ENCODE measurements at places on chromosomes 2 and 18.

GRCh38 chr2:203444738-203445137 lies 90.4 kb downstream of the RAPH1 start:
- no peak for DNase-seq

DNA sequence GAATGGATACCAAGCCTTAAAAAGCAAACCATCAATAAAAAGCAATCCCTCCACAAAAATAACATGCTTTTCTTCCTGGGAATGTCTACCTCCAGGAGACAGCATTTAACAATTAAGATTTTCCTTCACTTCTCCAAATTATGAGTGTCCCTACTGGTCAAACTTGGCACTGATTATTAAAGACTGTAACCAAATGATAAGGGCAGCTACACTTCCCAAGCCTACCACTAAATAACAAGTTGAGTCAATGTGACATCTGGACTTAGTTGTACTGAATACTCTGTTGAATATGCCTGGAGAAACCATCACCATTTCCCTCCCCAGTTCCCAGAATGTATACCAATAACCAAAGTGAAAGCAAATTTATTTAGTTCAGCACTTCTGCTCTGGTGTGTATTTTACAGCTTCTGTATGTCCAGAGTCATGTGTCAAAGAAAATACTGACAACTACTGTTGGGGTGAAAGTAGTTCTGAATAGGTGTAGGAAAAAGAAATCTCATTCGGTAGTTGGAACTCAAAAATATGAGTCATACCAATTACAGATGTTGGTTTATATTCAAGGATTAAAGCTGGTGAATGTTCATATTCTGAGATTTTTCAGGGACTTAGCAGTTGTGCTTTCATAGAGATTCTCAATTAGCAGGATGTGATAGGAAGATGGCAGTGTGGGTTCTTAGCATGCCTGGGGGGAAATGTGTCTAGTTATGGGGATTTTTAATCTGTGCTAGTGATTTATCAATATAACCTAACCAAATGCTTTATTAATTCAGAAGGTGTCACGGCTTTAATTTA lies 1291.6 kb upstream of the GYPC start:
- no peak for DNase-seq

DNA sequence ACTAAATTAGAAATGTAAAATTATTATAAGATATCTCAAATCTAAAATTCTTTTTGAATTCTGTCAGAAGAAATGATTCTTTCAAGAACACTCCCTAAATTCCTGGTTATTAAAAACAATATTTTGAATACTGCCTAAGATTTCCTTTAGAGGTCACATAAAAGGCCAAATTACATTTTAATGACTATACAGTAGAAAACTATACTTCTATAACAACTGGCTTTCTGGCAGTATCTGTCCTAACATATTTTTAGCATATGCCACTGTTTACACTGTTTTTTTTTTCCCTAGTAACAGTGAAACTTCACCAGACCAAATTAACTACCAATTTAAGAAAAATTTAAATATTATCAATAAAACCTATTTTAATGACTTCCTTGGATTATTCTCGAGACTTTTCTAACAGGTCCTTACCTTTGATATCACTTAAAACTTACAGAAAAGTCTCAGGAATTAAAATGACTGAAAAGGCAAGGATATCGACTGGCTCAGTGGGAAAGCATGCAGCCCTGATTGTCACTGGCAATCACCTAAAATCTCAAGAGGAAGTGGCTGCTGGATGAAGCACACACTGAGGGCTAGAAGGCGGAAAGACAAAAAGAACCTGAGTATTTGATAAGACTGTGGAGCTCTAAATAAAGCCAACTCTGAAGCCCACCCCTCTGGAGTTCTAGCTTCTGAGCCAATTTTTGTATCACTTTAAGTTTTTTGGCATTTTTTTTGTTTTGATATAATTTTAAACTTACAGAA lies 59.6 kb downstream of the SPIRE1 start:
- DNase-seq = peak; percentile 12

- DNase-seq = no peak
These were observed 69.5 kb downstream of the C1D start for GRCh38 chr2:67993329-67993728.

DNA sequence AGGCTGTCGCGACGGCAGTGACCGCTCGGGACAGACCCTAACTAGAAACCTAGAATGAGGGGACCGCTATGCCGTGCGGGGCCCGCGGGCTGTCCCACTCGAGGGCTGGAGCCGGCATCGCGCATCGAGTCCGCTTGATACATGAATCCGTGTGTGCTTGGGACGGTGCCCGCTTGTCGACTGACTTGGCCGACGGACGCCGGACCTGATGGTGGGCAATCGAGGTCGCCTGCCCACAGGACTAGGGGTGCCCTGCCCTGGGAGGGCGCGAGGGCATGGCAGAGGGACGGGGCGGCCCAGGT lies 749 bp upstream of the PTMA start:
- peak; percentile 72 for DNase-seq

DNA sequence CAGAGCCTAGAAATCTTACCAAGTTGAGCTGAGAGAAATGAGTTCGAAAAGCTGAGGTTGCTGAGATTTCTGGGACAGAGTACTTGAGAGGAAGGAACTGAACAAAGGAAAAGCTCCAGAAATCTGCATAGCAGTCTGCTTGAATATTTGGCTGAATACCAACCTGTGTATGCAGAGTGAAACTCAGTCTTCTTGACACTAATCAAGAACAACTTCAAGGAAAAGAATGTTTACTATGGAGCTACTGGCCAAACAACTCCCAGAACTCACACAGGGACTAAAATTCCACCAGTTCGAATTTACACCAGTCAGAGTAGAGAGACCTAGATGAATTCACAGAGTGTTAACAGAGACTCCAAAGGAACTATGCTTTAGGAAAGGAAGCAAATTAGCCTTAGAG lies 66.5 kb downstream of the USP37 start:
- DNase-seq = no peak

DNA sequence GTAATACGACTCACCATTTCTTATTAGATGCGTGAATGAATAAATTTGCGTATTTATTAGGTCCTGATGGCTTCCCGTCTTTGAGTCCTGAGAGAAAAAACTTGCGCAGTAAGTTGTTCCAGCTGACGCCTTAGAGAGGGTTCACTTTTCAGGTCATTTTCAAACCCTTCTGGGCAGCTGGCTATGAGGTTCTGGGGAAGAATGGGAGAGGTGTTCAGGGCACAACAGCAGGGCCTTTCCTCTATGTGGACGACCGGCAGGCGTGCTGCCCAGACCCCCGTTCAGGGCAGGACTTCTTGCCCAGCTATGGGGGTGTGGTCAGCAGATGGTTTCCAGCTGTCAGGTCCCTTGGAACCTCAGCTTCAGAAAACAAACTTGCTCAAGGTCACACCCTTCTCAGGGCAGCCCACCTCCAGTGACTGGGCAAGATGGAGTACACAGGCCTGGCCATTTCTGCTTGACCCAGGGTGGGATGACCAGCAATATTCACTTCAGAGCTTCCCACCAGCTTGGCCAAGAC lies 61.1 kb upstream of the TNP1 start:
- DNase-seq = no peak

- DNase-seq = no peak
These were observed 3.5 kb downstream of the RHOB start for GRCh38 chr2:20450201-20450999.

DNA sequence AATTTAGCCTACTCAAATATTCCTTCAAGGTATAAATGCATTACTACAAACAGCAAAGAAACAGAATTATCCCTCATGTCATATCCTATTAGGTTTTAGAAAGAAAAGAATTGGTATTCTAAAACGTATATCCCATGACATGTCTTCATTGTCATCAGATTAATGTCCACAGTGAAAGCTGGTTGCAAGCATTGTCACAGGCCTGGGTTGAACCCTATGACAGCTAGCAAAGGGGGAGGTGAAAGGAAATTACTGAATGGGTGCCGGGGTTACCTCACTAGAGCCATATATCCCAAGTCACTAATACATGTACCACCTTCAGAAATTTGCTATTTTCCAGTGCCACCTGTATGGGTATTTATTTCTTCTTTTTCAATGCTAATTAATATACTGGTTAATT lies 1630.5 kb upstream of the NXPH2 start:
- no peak for DNase-seq

DNA sequence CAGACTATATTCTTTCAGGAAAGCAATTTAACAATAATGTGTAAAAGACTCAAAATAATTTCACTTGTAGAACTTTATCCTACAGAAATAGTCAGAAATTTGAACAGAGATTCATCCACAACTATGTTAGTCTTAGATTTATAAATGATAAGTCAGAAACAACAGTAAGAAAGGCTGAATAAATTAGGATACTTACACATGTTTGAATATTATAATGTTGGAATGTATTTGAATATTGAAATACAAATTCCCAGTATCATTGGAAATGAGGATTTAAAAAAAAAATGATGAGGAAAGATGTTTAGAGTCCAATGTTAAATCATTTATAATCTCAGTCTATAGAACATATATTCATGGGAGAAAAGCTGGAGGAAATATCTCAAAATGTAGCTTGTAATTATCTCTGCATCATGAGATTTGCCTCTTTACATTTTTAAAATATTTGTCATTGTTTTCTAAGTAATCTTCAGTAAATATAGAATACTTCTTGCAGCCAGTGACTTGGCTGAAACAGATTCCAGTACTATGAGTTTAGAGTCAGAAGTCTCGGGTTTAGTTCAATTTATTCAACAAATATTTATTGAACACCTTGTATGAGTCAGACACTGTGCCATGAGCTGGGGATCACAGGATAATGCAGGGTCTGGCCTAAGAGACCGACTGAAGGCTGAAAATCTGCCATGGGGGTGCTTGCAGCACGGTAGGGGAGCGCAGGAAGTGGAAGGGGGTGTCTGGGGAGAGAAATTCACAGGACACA lies 32.3 kb downstream of the CXCR4 start:
- DNase-seq = no peak

GRCh38 chr2:106851087-106851874 lies 34.7 kb downstream of the ST6GAL2 start:
- no peak for DNase-seq

GRCh38 chr2:216352653-216353270 lies 19.5 kb downstream of the MARCHF4 start:
- DNase-seq = no peak

GRCh38 chr2:208359632-208359986 lies 47.0 kb upstream of the PTH2R start:
- peak; percentile 68 for DNase-seq

- DNase-seq = no peak
These were observed 893.2 kb downstream of the EPHA4 start for GRCh38 chr2:220678943-220679342.

DNA sequence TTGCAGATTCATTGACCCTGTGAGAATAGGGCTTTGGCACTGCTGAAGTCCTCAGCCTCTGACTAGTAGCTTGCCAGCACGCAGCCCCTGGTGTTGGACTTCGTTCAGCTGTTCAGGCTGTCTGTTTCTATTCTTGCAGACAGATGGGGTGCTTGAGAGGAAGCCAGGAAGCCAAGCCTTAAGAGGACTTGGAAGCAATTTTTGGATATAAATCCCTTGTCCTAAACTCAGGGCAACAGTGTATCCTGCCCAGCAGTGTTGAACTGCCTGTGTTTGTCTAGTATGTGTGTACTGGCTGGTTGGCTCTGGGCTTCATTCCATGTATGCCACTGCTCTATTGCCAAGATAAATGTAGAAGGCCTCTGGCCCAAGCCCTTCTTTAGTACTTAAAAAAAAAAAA lies 108.6 kb downstream of the COMMD1 start:
- peak; percentile 30 for DNase-seq
